ENCODE measurements at places on chromosomes 11 and 22. TPM values are rescaled to one million over a fixed set of nuclear protein-coding genes. Genes with fewer than 3 reads are reported as not detected.

DNA sequence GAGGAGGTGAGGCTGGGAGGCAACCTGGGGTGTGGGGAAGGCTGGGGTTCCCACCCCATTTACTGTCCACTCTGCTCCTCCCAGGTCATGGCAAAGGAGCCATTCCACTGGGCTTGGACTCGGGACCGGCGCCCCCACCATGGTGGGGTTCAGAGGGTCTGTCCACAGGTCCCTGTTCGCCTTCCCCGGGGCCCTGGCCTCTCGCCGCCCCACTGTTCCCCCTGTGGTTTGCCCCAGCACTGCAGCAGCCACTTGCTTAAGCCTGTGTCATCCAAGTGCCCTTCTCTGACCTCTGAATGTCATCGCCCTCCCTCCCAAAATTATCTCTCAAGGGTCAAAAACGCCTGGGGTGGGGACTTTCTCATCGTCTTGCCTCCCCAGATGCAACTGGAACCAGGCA lies 2.6 kb downstream of the SPDYC start:
- DNase-seq, result no peak
- H3K36me3 ChIP-seq, result no peaks in the 10 kb centered on the region
- H3K27me3 ChIP-seq, result no peaks in the 10 kb centered on the region

GRCh38 chr11:75403037-75403436 lies 3.7 kb downstream of the RPS3 start:
- H3K4me1 ChIP-seq, result peaks cover 19% of the 10 kb centered on the region
- peaks cover 59% of the 10 kb centered on the region for H3K36me3 ChIP-seq
- no peaks in the 10 kb centered on the region for H3K27me3 ChIP-seq
- DNase-seq, result no peak

DNA sequence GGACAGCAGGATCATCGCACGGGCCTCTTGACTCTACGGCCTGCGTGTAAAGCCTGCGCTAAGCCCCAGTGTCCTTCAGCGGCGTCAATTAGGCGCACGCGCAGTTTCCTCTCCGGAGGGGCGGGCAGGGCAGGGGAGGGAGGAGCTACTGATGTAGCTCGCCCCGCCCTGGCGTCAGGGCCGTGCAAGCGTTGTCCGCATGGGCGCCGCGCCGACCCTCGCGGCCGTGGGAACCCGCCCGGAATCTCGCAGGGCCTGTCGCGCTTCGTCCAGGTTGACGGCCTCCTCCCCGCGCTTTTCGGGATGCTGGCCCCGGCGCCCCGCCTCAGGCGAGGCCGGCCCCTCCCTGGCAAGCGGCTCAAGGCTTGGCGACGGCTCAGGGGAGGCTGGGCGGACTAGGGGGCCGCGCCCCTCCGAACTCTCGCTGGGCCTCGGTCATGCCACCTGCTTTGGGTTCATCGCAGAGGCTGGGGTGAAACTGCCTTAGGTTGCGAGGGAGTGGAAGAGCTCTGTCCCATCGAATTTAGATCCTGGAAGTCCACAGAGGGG lies 61.1 kb downstream of the ST3GAL4 start:
- H3K36me3 ChIP-seq, result no peaks in the 10 kb centered on the region
- no peaks in the 10 kb centered on the region for H3K27me3 ChIP-seq
- peak overlapping the region; percentile 11 for H3K4me3 ChIP-seq

GRCh38 chr11:74677131-74677530 lies 54.1 kb downstream of the CHRDL2 start:
- peaks cover 7% of the 10 kb centered on the region for H3K4me1 ChIP-seq
- H3K4me3 ChIP-seq, result no peak overlapping the region
- peak; percentile 13 for DNase-seq
- no peaks in the 10 kb centered on the region for H3K27me3 ChIP-seq
- no peaks in the 10 kb centered on the region for H3K36me3 ChIP-seq

- H3K27me3 ChIP-seq, result no peaks in the 10 kb centered on the region
- H3K36me3 ChIP-seq, result no peaks in the 10 kb centered on the region
- no peak overlapping the region for H3K27ac ChIP-seq
- no peak overlapping the region for H3K4me3 ChIP-seq
- no peak for DNase-seq
- H3K4me1 ChIP-seq, result peaks cover 5% of the 10 kb centered on the region
These were observed 24.4 kb upstream of the PSMA1 start for GRCh38 chr11:14544611-14545010.

- H3K27ac ChIP-seq, result no peak overlapping the region
- DNase-seq, result no peak
- H3K4me1 ChIP-seq, result no peaks in the 10 kb centered on the region
- no peak overlapping the region for H3K4me3 ChIP-seq
- H3K36me3 ChIP-seq, result no peaks in the 10 kb centered on the region
These were observed 42.7 kb downstream of the RTL6 start for GRCh38 chr22:44455151-44455962.

- H3K4me3 ChIP-seq, result no peak overlapping the region
- H3K36me3 ChIP-seq, result no peaks in the 10 kb centered on the region
- no peak overlapping the region for H3K27ac ChIP-seq
- no peak for DNase-seq
These were observed 117.2 kb downstream of the APIP start for GRCh38 chr11:34798985-34799384.

GRCh38 chr11:126853732-126854131 lies 146.8 kb downstream of the KIRREL3 start:
- no peaks in the 10 kb centered on the region for H3K27me3 ChIP-seq
- DNase-seq, result no peak
- H3K27ac ChIP-seq, result no peak overlapping the region
- H3K4me1 ChIP-seq, result no peaks in the 10 kb centered on the region
- no peak overlapping the region for H3K4me3 ChIP-seq

DNA sequence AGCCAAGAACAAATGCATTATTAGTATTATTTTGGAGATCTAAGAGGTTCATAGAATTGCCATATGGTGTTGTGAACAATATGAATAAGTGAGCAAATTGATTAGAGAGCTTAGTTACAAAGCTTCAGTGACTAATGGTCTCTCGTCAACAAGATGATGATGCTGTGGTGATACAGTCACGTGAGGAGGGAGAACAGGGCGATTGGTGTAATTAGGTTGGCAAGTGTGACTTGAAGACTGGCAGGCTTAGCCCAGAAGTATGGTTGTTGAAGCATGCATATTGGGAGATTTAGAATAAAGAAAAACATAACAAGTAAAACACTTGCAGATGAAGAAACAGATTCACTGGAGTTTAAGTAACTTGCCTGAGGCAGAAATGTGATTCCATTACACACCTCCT lies 100.6 kb upstream of the SORL1-AS1 start:
- peaks cover 8% of the 10 kb centered on the region for H3K36me3 ChIP-seq
- no peak for DNase-seq
- no peak overlapping the region for H3K27ac ChIP-seq

DNA sequence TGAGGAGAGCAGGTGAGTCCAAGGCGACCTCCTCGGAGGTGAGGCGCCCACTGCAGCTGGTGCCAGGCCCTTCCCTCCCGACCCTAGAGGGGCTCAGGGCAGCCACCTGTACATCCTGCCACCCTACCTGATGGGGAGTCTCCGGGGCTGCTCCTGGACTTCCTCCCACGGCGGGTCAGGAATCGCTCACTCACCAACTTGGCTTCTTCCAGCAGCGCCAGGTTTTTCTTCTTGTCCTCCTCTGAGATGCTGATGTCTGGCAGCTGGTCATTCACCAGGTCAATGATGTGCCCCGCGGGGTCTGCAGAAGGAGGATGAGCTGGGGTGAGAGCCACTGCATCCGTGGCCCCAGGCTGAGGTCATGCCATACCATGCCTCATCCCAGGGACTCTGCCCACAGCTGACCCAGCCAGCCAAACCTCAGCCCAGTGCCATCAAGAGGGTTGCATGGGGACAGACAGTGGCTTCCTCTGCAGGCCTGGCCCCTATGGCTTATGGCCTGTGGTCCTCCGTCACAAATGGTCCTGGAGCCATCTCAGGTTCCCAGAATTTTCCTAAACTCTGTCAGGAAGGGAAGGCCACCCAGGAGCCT lies 61.0 kb upstream of the LYVE1 start:
- no peak overlapping the region for H3K4me3 ChIP-seq
- DNase-seq, result no peak
- no peaks in the 10 kb centered on the region for H3K4me1 ChIP-seq
- H3K27ac ChIP-seq, result no peak overlapping the region

- no peaks in the 10 kb centered on the region for H3K36me3 ChIP-seq
- no peak overlapping the region for H3K27ac ChIP-seq
- no peak for DNase-seq
These were observed 50.4 kb upstream of the CD82 start for GRCh38 chr11:44515048-44515447.

DNA sequence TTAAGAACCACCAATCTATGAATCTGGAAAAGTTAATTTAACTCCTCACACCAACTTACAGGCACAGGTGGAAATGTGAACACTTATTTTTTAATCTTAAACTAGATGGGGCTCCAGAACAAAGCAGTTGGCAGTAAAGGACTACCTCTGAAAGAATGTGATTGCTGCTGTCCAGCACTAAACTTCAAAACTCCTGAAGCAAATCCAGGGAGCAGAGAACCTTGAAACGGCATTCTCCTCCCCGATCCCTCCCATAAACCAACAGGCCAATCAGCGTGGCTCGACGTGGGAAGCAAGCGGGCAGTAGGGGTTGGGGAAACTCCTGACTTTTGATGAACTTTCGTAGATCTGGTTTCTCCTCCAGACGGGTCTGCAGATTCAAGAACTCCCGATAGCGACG lies 5.0 kb downstream of the SNX19 start:
- H3K27me3 ChIP-seq, result no peaks in the 10 kb centered on the region
- no peak overlapping the region for H3K27ac ChIP-seq
- no peak for DNase-seq
- H3K4me1 ChIP-seq, result peaks cover 6% of the 10 kb centered on the region
- no peak overlapping the region for H3K4me3 ChIP-seq

DNA sequence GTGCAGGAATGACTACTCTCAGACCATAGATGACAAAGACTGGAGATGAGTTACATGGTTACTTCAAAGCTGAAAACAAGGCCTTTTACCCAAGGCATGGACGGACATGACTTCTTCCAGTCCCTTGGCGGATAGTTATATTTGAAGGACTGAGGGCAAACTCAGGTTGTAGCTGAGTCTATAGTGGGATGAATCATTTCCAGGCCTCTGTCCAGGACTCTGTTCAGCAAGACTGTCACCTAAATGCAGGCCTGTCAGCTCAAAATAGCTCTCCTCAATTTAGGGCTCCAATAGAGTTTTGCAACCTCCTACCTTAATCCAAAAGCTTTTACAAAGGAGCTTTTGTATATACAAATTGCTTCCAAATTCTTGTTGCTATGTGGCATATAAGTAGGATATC lies 24.3 kb upstream of the OR52J3 start:
- no peak overlapping the region for H3K4me3 ChIP-seq
- H3K36me3 ChIP-seq, result no peaks in the 10 kb centered on the region
- H3K27ac ChIP-seq, result no peak overlapping the region

GRCh38 chr11:5505363-5506048 lies 4.3 kb downstream of the UBQLN3 start:
- no peak overlapping the region for H3K27ac ChIP-seq
- H3K36me3 ChIP-seq, result no peaks in the 10 kb centered on the region
- DNase-seq, result no peak
- H3K4me1 ChIP-seq, result no peaks in the 10 kb centered on the region
- H3K27me3 ChIP-seq, result no peaks in the 10 kb centered on the region

DNA sequence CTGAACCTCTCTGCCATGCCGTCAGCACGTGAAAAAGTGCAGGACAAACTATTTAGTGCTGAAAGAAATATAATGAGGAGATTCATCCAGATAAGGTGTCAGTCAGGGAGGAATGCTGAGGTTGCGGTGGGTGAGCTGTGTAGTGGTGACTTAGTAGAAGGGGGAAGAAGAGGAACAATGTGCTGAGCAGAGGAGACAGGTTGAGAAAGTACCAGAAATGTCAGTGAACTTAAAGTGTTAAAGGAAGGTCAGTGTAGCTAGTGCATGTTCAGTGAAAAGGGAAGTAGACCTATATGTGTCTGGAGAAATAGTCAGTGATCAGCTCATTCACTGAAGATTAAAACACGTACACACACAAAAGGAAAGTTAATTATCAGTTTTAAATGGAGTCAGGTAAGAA lies 237.6 kb upstream of the CCDC179 start:
- H3K36me3 ChIP-seq, result no peaks in the 10 kb centered on the region
- no peak for DNase-seq
- H3K4me3 ChIP-seq, result no peak overlapping the region

- H3K4me3 ChIP-seq, result no peak overlapping the region
- no peaks in the 10 kb centered on the region for H3K36me3 ChIP-seq
- no peak for DNase-seq
- H3K4me1 ChIP-seq, result no peaks in the 10 kb centered on the region
- H3K27me3 ChIP-seq, result no peaks in the 10 kb centered on the region
These were observed 269.6 kb downstream of the LRRC4C start for GRCh38 chr11:41189701-41190436.

- no peak for DNase-seq
- H3K4me3 ChIP-seq, result no peak overlapping the region
- H3K4me1 ChIP-seq, result no peaks in the 10 kb centered on the region
These were observed 29.5 kb downstream of the CHEK2 start for GRCh38 chr22:28711820-28712777.

DNA sequence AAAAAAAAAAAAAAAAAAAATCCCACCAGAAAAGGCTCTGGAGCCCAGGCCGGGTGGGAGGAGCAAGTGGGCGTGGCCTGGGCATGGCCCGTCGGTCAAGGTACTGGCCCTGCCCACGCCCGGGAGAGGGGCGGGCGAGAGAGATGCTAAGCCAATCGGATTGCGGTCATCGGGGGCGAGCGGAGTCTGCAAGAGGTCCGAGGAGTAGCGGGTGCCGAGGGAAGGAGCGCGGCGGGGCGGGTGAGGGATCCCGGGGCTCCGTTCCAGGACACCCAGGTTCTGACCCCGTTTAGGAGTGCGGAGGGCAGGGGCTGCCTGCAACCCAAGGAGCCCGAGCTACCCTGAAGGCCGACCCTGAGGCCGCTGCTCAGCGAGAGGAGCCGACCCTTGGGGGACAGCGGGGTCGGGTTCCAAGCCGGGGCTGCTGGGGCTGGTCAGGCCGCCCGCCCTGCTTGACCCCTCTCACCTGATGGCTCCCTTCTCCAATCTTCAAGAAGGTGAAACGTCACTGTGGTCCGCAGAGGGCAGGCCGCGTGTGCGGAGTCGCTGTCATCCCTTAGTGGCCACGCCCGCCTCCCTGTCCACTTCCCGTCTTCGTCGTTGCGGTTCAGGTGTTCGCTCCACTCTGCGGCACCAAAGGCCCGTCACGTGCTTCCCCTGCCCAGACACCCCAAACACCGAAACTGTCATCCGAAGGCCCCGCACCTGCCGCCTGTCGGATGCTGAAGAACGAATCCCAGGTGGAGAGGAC lies 11.1 kb upstream of the TAB1 start:
- no peaks in the 10 kb centered on the region for H3K36me3 ChIP-seq
- H3K4me3 ChIP-seq, result peak overlapping the region; percentile 21
- H3K4me1 ChIP-seq, result no peaks in the 10 kb centered on the region
- H3K27ac ChIP-seq, result no peak overlapping the region
- DNase-seq, result peak; percentile 85

Gene CHRM1
- not detected for total RNA-seq

Gene HBB
- 3.2 TPM for total RNA-seq

Gene CRYBA4
- not detected for total RNA-seq

Gene IL18
- 0.83 TPM for total RNA-seq

Gene KCNJ4
- total RNA-seq, result not detected

Gene LRRC4C
- 0.14 TPM for total RNA-seq

Gene OR2AG1
- not detected for total RNA-seq

Gene PDE2A
- 4.1 TPM for total RNA-seq

Gene RAC2
- total RNA-seq, result 2.1 TPM

Gene KCNE3
- total RNA-seq, result 6.7 TPM

Gene ST3GAL4
- 9.6 TPM for total RNA-seq

Gene RFPL2
- total RNA-seq, result not detected

Gene CD82
- 26.5 TPM for total RNA-seq

Gene MMP7
- 205 TPM for total RNA-seq
